ENCODE measurements at places on chromosomes 4 and X. TPM values are rescaled to one million over a fixed set of nuclear protein-coding genes. Genes with fewer than 3 reads are reported as not detected.

GRCh38 chr4:15729910-15730533 is 27.2 kb downstream of the BST1 start:
- no peak overlapping the region for H3K27ac ChIP-seq
- no peaks in the 10 kb centered on the region for H3K27me3 ChIP-seq
- peak; percentile 43 for DNase-seq
- peaks cover 18% of the 10 kb centered on the region for H3K4me1 ChIP-seq
- H3K36me3 ChIP-seq = no peaks in the 10 kb centered on the region

- no peak overlapping the region for H3K27ac ChIP-seq
- H3K4me3 ChIP-seq = no peak overlapping the region
- no peak for DNase-seq
- H3K27me3 ChIP-seq = peaks cover 2% of the 10 kb centered on the region
- H3K4me1 ChIP-seq = no peaks in the 10 kb centered on the region
Measured at GRCh38 chrX:17081968-17082367, 135.5 kb downstream of the REPS2 start.

The DRP2 gene
- 0.38 TPM for total RNA-seq

DNA sequence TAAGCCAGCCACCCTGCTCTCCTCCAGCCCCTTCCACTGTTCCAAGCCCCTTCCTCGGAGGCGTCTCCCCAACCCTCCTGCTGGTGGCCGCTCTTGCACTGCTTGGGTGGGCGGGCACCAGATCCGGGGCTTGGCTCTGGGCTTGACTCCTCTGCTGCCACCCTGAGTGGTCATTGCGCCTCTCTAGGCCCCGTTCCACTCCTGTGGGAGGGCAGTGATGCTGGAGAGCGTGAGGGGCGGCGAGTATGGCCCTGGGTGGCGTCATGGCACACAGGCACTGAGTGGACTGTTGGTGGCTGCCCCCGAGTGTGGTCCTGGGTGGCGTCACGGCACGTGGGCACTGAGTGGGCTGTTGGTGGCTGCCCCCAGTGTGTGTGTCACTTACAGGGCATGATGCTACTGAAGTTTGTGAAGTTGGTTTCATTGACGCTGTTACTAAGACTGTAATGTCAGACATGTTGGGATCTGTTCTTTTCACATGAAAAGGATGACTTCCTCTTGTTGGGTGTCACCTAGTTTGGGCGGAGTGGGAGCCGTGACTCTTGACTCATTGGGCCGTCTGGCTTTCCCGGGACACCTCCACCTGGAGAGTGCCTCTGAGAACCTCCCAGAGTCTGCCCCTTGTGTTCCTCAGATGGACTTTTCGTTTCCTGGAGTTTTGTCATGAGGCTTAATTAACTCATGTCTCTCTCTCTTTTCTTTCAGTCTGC is 55.9 kb upstream of the HGFAC start:
- peaks cover 2% of the 10 kb centered on the region for H3K36me3 ChIP-seq
- no peak overlapping the region for H3K4me3 ChIP-seq

The USP26 gene
- total RNA-seq = not detected

- no peak for DNase-seq
- no peak overlapping the region for H3K4me3 ChIP-seq
- H3K36me3 ChIP-seq = no peaks in the 10 kb centered on the region
- no peak overlapping the region for H3K27ac ChIP-seq
- peaks cover 5% of the 10 kb centered on the region for H3K27me3 ChIP-seq
Measured at GRCh38 chr4:7394681-7395451, 39.9 kb downstream of the PSAPL1 start.

DNA sequence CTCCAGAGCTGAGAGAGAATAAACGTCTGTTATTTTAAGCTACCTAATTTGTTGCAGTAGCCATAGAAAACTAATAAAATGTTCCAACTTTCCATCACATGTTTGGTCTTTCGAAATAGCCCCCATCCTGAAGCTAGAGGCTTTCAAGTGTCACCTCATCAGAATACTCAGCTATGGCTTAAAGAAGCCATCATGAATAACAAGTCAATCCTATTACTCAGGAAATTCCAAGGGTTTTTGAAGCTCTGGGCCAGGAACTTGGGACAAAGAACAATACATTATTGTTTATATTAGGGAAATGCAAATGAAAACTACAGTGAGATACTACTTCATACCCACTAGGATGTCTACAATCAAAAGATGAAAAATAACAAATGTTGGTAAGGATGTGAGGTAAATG is 42.2 kb downstream of the TBCK start:
- H3K36me3 ChIP-seq = peaks cover 8% of the 10 kb centered on the region
- no peak overlapping the region for H3K27ac ChIP-seq
- no peaks in the 10 kb centered on the region for H3K27me3 ChIP-seq
- H3K4me1 ChIP-seq = peaks cover 8% of the 10 kb centered on the region
- no peak for DNase-seq
- no peak overlapping the region for H3K4me3 ChIP-seq
